H9 (cell line): ENCODE measurements at places on chromosomes 5 and 9. TPM values are rescaled to one million over a fixed set of nuclear protein-coding genes. Genes with fewer than 3 reads are reported as not detected.
A peak's percentile ranks its signal among the peaks of the same experiment; 100 is the strongest.

Gene VAV2
- 58.7 and 58.9 TPM in 2 replicates for total RNA-seq

DNA sequence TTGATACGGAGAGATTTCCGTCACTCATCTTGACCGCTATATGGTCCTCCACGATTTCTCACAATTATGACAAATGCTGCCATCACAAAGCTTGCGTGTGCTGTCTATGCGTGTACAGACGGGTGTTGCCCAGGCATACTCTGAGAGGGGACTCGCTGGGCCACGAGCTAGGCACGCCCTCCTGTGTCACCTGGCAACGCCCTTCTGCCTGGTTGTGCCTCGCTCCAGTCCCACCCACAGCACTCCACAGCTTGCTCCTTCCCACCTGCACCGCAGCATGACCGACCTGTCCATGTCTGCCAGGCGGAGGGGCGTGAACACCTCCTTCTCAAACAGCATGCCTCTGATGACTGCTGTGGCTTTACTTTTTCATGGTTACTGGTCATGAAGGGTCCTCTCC, 55.6 kb downstream of the CAMSAP1 start:
- H3K4me3 ChIP-seq = no peak overlapping the region
- peaks cover 68% of the 10 kb centered on the region for H3K36me3 ChIP-seq
- H3K27ac ChIP-seq = no peak overlapping the region
- no peak for DNase-seq
- H3K27me3 ChIP-seq = peaks cover 2% of the 10 kb centered on the region; the same call in 1 of the 2 replicates
- 0 out of 2 replicates have a peak, but pooled peaks cover 6% of the 10 kb centered on the region for H3K4me1 ChIP-seq

GRCh38 chr5:31889001-31889561, 250.2 kb downstream of the PDZD2 start:
- H3K27me3 ChIP-seq = no peaks in the 10 kb centered on the region
- H3K27ac ChIP-seq = no peak overlapping the region
- DNase-seq = peak; percentile 49
- peaks cover 8% of the 10 kb centered on the region; the same call in 1 of the 2 replicates for H3K4me1 ChIP-seq
- no peaks in the 10 kb centered on the region; the same call in 2 of the 3 replicates for H3K36me3 ChIP-seq

DNA sequence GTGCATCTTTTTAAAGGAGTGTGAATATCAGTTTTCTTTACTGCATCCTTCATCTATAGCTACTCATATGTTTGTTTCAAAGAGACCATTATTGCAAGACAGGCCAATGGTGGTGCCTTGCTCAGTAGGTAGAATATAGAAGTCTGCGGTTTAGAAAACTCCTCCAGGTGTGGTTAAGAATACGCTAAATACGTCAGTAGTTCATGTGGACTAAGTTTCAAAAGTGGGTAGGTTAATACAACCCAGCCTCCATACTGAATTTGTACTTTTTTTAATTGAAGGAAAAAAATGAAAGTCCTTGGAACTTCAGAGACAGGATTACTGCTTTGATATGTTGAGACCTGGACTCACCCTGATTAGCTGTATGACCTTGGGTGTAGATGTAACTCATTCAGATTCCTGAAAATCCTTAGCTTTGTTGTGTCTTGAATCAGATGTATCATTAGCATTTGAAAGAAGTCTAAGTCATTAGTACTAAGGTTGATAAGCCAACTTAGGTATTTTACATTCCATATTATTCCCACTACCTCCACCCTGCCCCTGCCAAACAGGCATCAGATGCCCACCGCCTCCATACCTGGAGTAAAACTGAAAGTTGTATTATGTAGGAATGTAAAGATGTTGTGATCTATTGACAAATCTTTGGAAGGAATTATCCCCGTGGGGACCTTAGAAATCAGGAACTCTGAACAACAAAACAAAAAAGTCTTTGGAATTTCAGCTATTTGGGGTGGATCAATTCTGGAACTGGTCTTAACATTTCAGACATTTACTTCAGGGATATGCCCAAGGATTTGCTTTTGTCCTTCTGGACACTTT, 6.1 kb downstream of the BASP1 start:
- H3K4me1 ChIP-seq = peaks cover 12% of the 10 kb centered on the region
- H3K36me3 ChIP-seq = peaks cover 54% of the 10 kb centered on the region
- H3K27me3 ChIP-seq = no peaks in the 10 kb centered on the region

- H3K4me1 ChIP-seq = peaks cover 17% of the 10 kb centered on the region
- no peak overlapping the region for H3K4me3 ChIP-seq
- H3K27me3 ChIP-seq = no peaks in the 10 kb centered on the region
- no peaks in the 10 kb centered on the region for H3K36me3 ChIP-seq
- DNase-seq = no peak
Observed at GRCh38 chr9:35519692-35520363, 29.9 kb downstream of the RUSC2 start.

DNA sequence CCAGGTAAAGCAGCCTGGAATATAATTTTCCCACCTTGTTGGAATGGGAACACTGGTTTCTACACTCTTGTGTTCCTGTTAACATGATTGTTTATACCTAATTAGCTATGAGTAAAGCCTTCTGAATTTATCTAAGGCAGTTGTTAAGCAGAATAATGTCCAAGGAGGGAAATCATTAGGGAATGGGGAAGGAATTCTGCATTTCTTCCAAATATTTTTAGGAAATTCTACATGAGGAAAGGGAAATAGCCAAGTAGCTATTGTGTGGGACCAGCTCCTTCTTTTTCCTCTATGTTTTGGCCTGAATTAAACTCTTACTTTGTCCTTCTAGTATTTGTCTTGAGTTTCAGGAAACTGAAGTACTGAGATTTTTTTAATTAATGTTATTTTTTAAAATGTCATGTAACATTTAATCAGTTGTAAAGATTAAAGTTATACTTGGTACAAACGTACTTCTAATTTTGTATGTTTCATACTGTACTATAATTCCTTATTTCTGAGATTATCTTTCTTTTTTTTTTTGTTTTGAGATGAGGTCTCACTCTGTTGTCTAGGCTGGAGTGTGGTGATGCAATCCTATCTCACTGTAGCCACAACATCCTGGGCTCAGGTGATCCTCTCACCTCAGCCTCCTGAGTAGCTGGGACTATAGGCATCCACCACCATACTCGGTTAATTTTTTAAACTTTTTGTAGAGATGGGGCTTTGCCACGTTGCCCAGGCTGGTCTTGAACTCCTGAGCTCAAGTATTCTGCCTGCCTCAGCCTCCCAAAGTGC, 28.5 kb downstream of the ANKDD1B start:
- no peak for DNase-seq

Gene OCLN
- 105 and 109 TPM in 2 replicates for total RNA-seq

Gene PRUNE2
- total RNA-seq = 9.7 and 12.1 TPM in 2 replicates

DNA sequence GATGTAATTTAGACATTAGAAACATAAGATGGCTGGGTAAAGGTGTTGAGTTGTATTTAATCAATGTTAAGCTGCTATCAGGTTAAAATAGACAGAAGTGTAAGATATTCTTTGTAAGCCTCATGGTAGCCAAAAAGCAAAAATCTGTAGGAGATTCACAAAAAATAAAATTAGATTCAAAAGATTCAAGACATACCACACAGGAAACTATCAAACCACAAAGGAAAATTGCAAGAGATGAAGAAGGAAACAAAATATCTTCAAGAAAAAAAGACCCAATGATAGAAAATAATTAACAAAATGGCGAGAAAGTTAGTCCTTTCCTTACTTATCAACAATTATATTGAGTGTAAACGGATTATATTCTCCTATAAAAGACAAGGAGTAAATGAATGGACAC, 15.3 kb downstream of the XRCC4 start:
- no peaks in the 10 kb centered on the region for H3K4me1 ChIP-seq
- no peak overlapping the region for H3K27ac ChIP-seq

Gene VCAN
- total RNA-seq = 271 and 278 TPM in 2 replicates
